ENCODE measurements at places on chromosomes 1 and 21.

DNA sequence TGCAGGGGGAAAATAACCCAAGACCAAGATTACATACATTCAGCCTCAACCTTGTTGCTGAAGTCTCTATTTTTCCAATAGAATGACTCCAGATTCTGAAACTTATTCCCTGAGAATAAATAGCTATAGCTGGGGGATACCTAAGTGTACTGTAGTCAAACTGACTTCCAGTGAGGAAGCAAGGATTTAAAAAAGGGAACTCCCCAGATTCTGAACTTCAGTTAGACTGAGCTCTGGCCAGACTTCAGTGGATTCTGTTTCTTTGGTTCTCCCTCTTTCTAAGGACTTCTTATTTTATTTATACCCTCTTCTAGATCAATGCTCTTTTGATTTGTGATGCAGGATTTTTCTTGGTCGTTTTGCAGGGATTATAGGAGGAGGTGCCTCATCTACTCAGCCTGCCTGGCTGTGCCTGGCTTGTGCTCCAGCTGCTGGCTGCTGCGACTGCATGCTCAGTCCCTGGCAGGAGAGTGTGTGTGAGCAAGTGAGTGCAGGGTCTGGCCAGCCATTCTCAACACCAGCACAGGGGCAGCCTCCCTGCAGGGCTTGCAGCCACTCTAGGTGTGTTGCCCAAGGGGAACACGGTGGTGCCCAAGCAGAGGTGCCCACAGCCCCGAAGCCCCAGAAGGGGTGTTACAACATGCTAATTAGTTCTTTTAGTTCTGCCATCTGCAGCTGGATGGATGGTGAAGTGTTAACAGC is 43.0 kb downstream of the SPATA17 start:
- no peak overlapping the region for H3K27ac ChIP-seq
- no peak for DNase-seq
- H3K27me3 ChIP-seq, result no peaks in the 10 kb centered on the region
- no peak overlapping the region for H3K4me3 ChIP-seq
- no peaks in the 10 kb centered on the region for H3K4me1 ChIP-seq

- no peaks in the 10 kb centered on the region for H3K36me3 ChIP-seq
- peaks cover 15% of the 10 kb centered on the region for H3K4me1 ChIP-seq
- no peaks in the 10 kb centered on the region for H3K27me3 ChIP-seq
- no peak for DNase-seq
- H3K27ac ChIP-seq, result no peak overlapping the region
These were observed 141.8 kb downstream of the TTLL7 start for GRCh38 chr1:83857103-83857502.

DNA sequence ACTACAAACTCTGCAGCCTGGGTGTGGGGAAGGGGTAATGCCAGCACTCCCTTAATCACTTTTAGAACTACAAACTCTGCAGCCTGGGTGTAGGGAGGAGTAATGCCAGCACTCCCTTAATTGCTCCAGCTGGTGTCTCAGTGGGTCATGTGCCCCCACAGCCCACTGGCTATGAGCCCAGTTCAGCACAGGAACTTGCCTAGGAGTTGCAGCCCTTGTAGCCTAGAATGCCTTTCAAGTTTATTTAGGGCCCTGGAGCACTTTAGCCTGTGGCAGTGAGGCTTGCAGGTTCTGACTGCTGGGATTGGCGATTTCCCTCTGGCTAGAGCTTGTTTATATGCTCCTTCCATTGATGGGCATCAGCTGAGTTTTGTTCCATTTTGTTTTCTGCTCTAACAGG is 17.1 kb downstream of the VN1R5 start:
- no peaks in the 10 kb centered on the region for H3K4me1 ChIP-seq
- no peaks in the 10 kb centered on the region for H3K36me3 ChIP-seq
- no peaks in the 10 kb centered on the region for H3K27me3 ChIP-seq
- no peak overlapping the region for H3K4me3 ChIP-seq

GRCh38 chr1:22379566-22379965 is 72.1 kb upstream of the ZBTB40 start:
- DNase-seq, result no peak
- H3K4me1 ChIP-seq, result no peaks in the 10 kb centered on the region
- no peak overlapping the region for H3K4me3 ChIP-seq
- peaks cover 10% of the 10 kb centered on the region for H3K27me3 ChIP-seq
- H3K36me3 ChIP-seq, result no peaks in the 10 kb centered on the region
- H3K27ac ChIP-seq, result no peak overlapping the region

DNA sequence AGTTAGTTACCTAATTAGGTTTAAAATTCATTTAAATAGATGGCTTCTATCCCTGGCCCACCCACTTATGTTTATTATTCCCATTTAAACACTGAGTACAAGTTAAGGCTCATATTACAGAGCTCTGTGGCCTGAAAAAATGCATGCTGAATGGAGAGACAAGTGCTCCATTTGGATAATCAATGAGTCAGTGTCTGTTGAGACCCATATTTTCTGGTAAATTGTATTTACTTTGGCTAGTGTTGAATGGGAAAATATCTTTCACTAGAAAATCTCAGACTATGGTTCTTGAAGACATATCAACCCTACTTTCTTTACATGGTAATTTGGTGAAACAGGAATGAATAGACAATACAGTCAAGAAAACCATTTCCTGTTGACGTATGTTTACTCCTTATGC is 356.0 kb downstream of the S1PR1 start:
- no peak overlapping the region for H3K4me3 ChIP-seq
- no peaks in the 10 kb centered on the region for H3K4me1 ChIP-seq
- no peak for DNase-seq
- no peaks in the 10 kb centered on the region for H3K36me3 ChIP-seq
- H3K27me3 ChIP-seq, result no peaks in the 10 kb centered on the region

GRCh38 chr1:61174060-61174795 is 91.9 kb downstream of the NFIA start:
- no peak for DNase-seq
- no peaks in the 10 kb centered on the region for H3K36me3 ChIP-seq
- no peak overlapping the region for H3K27ac ChIP-seq
- no peaks in the 10 kb centered on the region for H3K27me3 ChIP-seq
- H3K4me1 ChIP-seq, result peaks cover 54% of the 10 kb centered on the region
- H3K4me3 ChIP-seq, result no peak overlapping the region

GRCh38 chr1:43348343-43348808 is 10.4 kb upstream of the CDC20 start:
- H3K27me3 ChIP-seq, result no peaks in the 10 kb centered on the region
- H3K4me3 ChIP-seq, result peak overlapping the region; percentile 55
- H3K27ac ChIP-seq, result peak overlapping the region; percentile 91
- peaks cover 22% of the 10 kb centered on the region for H3K4me1 ChIP-seq

DNA sequence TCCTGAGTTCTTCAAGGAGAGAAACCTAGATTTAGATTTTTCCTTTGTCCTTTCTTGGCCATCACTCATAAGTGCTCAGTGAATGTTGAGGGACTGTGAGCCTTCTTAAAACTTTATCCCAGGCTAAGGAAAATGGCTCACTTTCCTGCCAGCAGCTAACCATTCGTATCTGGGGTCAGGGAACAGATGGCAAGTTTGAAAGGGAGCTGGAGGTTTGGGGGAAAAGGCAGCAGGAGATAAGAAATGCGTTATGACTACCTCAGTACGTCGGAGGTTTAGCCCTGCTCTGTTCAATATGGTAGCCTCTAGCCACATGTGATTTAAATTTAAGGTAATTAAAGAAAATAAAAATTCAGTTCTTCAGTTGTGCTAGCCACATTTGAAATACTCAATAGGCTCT is 13.3 kb downstream of the RRP15 start:
- H3K4me1 ChIP-seq, result no peaks in the 10 kb centered on the region
- H3K36me3 ChIP-seq, result peaks cover 6% of the 10 kb centered on the region
- no peak overlapping the region for H3K4me3 ChIP-seq

DNA sequence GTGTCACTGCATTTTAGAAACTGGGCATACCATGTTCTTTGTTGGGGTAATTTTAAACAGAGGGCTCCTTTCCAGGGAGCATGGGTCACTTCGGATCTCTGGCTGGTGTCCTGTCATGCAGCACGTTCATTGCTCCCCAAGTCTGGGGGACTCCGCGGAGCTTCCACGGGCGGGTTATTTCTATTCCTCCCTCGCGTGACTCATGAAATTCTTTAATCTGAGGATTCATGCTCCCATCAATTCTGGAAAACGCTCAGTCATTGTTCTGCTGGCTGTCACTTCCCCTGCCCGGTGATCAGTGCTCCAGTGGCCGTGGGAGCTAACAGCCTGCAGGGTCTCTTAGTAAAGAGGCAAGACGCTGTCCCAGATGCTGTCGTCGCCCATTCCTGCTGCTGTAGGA is 28.1 kb downstream of the CFAP74 start:
- peaks cover 1% of the 10 kb centered on the region for H3K4me1 ChIP-seq
- no peak overlapping the region for H3K4me3 ChIP-seq
- no peak overlapping the region for H3K27ac ChIP-seq

DNA sequence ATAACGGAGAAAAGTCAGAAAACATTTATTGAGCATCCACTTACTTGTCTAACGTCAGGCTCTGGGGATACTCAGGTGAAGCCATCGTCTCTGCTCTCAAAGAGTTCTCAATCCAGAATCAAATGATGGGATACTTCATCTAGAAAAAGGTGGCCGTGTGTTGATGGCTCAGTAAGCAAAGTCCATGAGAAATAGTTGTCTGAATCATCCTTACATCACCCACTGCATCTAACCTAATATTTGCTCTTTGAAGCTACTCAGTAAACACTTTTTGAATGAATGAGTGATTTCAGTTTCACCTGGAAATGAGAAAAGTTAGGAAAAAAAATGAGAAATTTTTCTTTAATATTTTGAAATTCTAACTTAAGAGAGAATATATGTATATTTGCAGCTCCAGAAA is 155.3 kb upstream of the PKN2 start:
- H3K4me1 ChIP-seq, result no peaks in the 10 kb centered on the region
- no peak overlapping the region for H3K27ac ChIP-seq
- no peaks in the 10 kb centered on the region for H3K36me3 ChIP-seq
- no peaks in the 10 kb centered on the region for H3K27me3 ChIP-seq
- no peak for DNase-seq

GRCh38 chr1:31437433-31438037 is 24.5 kb downstream of the SERINC2 start:
- H3K4me1 ChIP-seq, result no peaks in the 10 kb centered on the region
- no peak overlapping the region for H3K27ac ChIP-seq
- H3K36me3 ChIP-seq, result peaks cover 3% of the 10 kb centered on the region
- no peak for DNase-seq

GRCh38 chr1:12615159-12615864 is 2.7 kb downstream of the DHRS3 start:
- H3K36me3 ChIP-seq, result peaks cover 19% of the 10 kb centered on the region
- H3K27ac ChIP-seq, result peak overlapping the region; percentile 94
- DNase-seq, result no peak
- peak overlapping the region; percentile 87 for H3K4me3 ChIP-seq

DNA sequence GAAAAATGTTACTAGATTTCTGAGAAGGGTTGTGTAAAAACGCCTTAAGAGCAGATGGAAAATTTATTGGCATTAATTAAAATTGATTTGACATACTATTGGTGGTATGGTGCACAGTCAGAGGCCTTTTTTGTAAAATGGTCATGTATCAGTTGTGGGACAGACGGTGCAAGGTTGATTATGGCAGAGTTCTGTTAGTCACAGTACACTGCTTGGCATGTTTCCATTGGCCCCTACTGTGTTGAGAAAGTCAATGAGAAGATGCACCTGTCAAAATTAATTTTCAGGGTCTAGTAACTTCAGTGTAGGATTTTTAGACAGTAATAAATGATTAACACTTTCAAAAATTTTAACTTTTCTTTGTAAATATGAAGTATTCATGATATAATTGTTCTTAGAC is 4.4 kb downstream of the B3GALT2 start:
- H3K36me3 ChIP-seq, result no peaks in the 10 kb centered on the region
- H3K4me1 ChIP-seq, result peaks cover 31% of the 10 kb centered on the region
- no peak overlapping the region for H3K4me3 ChIP-seq
- H3K27ac ChIP-seq, result no peak overlapping the region
- no peaks in the 10 kb centered on the region for H3K27me3 ChIP-seq

- peaks cover 20% of the 10 kb centered on the region for H3K36me3 ChIP-seq
- DNase-seq, result no peak
- H3K27me3 ChIP-seq, result no peaks in the 10 kb centered on the region
- H3K4me3 ChIP-seq, result no peak overlapping the region
- H3K27ac ChIP-seq, result no peak overlapping the region
These were observed 38.9 kb downstream of the ATP1A1 start for GRCh38 chr1:116411784-116412479.

GRCh38 chr21:36703626-36704280 is 4.8 kb downstream of the SIM2 start:
- peaks cover 70% of the 10 kb centered on the region for H3K4me1 ChIP-seq
- no peak for DNase-seq
- H3K27me3 ChIP-seq, result peaks cover 100% of the 10 kb centered on the region
- no peak overlapping the region for H3K4me3 ChIP-seq
- H3K36me3 ChIP-seq, result no peaks in the 10 kb centered on the region

- peaks cover 11% of the 10 kb centered on the region for H3K27me3 ChIP-seq
- no peak for DNase-seq
- no peaks in the 10 kb centered on the region for H3K36me3 ChIP-seq
- H3K4me1 ChIP-seq, result peaks cover 16% of the 10 kb centered on the region
- H3K4me3 ChIP-seq, result no peak overlapping the region
These were observed 40.4 kb downstream of the KRTAP10-1 start for GRCh38 chr21:44499631-44500030.

- H3K27ac ChIP-seq, result no peak overlapping the region
- no peaks in the 10 kb centered on the region for H3K27me3 ChIP-seq
- no peaks in the 10 kb centered on the region for H3K36me3 ChIP-seq
- peaks cover 14% of the 10 kb centered on the region for H3K4me1 ChIP-seq
- peak overlapping the region; percentile 20 for H3K4me3 ChIP-seq
- DNase-seq, result no peak
These were observed 52.3 kb downstream of the PLEKHA6 start for GRCh38 chr1:204307334-204307883.

GRCh38 chr21:32886339-32886738 is 114.8 kb upstream of the PAXBP1 start:
- no peaks in the 10 kb centered on the region for H3K4me1 ChIP-seq
- no peak overlapping the region for H3K4me3 ChIP-seq

GRCh38 chr1:50634251-50634650 is 211.0 kb upstream of the DMRTA2 start:
- no peak overlapping the region for H3K27ac ChIP-seq
- no peaks in the 10 kb centered on the region for H3K27me3 ChIP-seq
- no peak for DNase-seq
- no peak overlapping the region for H3K4me3 ChIP-seq

DNA sequence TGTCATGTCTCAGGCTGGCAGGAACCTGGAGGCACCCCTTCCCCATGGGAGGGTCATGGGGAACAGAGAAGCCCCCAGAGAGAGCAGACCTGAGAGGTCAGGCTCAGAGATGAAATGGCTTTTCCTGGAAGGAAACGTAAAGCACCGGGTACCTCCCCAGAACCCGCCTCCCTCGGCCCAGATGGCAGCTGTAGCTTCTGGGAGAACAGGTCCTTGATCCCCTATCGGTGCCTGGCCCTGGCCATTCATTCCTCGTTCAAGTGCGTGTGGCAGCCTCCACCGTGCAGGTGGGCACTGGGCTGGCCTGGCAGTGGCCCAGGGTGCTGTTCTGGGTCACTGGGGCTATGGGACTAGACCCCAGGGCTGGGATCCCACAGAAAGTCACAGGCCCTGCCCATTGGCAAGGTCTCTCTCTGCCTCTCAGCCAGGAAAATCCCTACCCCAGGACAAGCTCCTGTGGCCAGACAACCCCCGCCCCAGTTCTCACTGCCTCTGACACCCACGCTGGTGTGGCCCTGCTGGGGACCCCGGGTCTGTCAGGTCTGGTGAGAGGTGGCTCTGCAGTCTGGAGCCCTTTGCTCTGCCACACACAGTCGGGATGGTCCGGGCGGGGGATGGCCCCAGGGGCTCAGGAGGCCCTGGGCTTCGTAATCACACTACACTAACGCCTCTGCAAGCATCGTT is 183.2 kb upstream of the VAMP3 start:
- H3K36me3 ChIP-seq, result no peaks in the 10 kb centered on the region
- H3K27me3 ChIP-seq, result no peaks in the 10 kb centered on the region
- H3K4me3 ChIP-seq, result no peak overlapping the region
- peak; percentile 44 for DNase-seq
- H3K27ac ChIP-seq, result no peak overlapping the region

All from suprapubic skin (tissue), 4 donors.